ENCODE measurements at places on chromosomes 7 and 10. TPM values are rescaled to one million over a fixed set of nuclear protein-coding genes. Genes with fewer than 3 reads are reported as not detected.

The DYDC2 gene
- total RNA-seq = 3.3 TPM

DNA sequence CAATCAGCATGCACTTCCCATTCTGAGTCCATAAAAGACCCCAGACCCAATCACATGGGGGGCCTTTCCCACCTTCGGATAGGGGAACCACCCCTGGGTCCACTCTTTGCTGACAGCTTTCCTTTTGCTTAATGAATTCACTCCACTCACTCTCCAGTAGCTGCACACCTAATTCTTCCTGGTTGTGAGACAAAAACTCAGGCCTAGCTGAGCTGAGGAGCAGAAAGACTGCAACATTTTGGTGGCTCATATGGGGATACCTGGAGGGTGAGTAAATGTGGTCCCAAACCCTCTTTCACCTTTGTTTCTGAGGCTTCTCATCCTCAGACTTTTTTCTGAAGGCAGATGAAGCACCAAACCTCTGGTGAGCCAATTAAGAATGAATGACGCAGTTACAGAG, 138.1 kb downstream of the WDR11 start:
- no peak for DNase-seq

DNA sequence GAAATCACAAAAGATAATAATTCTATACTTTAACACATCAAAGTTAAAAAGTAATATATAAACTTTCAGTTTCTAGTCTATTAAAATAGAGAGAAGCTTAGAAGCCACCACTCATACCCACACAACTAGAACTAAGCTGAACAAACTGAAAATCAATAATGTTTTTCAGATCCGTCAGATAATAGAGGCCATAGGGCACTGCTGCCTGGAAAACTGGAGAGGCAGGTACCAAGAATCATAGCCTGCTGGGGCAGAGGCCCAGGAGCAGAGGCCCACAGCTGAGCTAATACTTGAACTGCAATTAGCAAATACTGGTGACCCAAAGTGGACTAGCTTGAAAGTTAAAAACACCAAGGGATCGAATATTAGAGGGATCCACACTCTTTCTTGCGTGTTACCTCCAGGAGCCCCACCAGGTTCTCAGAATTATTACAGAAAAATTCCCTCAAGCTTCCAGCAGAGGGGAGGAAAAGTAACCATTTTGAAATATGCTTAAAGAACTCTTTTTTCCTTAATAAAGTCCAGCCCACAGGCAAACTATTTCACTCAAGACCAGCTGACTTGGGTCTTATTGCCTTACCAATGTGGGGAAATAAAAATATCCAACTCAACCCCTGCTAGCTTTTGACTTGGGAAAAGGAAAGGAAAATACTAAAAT, 774.1 kb upstream of the IGFBP3 start:
- no peak for DNase-seq

DNA sequence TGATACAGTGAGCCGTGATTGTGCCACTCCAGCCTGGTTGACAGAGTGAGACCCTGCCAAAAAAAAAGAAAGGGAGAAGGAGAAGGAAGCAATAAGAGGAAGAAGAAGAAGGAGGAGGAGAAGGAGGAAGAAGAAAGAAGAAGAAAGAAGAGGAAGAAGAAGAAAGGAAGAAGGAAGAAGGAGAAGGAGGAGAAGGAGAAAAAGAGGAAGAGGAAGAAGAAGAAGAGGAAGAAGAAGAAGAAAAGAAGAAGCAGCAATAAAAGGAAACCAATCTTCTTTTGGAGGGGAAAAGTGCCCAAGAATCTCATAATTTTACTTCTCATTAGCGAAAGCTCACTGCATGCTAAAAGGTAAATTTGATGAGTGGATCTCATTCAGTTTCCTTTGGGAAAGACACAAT, 85.7 kb upstream of the GLCCI1 start:
- no peak for DNase-seq

DNA sequence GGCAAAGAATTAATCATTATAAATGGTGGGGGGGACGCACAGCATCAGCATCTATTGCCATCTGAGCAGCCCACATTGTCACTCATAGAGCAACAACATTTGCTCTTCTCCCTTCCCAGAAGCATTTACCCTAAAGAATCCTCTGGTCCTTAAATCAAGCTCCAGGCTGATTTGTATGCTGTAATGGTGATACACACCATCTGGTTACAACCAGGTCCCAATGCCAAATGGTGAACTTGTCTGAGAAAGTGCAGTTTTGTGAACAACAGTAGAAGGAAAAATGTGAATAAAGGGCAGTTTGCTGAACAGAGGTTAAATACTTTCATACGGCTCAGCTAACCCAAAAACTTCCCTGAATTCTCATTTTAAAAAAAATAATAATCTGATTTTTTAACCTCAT, 38.8 kb upstream of the TCF7L2 start:
- DNase-seq = no peak

The ELN gene
- 3.9 TPM for total RNA-seq

The NUTM2B gene
- total RNA-seq = 0.20 TPM

DNA sequence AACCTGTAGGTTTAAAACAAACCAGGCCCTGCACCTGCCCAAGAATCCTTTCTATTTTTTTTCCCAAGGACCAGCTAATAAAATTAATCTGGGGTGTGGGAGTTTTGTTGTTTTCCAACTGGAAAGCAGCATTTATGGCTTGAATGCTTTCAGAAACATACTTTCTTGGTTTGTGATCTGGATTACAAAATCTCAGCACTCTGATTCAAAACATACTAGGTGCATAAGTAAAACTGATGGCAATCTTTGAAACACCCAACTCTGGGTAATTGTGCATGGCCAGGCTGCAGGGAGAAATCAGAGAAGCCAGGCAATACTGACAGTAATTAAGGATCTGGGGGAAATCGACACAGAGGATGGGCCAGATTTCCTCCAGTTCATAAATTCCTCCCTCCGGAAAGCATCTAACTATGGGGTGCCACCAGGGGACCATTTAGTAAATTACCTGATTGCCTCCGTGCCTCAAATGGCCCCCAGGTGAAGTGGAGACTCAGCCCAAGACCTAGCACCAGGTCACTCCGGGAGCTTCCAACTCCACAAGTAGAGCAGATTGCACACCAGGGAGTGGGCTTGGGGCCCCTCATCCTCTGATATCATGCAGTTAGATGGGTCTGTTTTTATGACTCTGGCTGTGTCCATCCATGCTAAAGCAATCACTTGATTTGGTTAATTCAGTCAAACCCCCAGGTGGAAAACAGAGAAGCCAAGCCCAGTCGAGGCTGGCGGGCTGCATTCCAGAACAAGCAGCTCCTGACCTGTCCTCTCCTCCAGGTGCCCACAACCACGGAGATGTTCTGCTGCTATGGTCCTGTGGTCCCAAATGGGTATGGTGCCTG, 15.2 kb upstream of the C10orf53 start:
- DNase-seq = no peak

- no peak for DNase-seq
Observed at GRCh38 chr7:1114088-1114487, 26.2 kb downstream of the GPER1 start.

The TRIM56 gene
- total RNA-seq = 23.4 TPM

DNA sequence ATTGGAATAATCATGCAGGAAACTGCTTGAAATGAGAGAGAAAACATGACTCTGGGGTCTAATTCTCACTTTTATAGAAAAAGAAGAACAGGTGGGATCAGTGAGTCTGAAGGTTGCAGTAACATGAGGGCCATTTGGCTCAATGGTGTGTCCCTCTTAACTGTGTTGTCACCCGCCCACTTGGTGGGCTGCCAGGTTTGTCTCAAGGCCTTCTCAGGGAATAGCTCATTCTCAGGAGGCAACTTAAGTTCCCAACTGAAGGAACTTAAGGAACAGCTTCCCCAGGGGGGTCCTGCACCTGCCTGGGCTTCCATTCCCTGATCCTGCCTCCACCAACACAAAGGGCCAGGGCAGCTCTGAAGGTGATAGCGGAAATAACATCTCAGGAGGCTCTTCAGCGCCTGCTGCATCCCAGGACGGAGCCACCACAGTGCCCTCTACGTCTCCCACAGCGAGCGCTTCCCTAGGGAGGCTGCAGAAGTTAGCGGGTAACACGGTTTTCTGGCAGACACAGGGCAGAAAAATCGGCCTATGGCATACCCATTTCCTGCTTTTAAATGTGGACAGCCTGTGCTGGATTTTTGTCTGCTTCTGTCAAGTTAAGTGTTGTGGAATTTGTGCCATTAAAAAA, 88.8 kb downstream of the ZRANB1 start:
- no peak for DNase-seq

- no peak for DNase-seq
Observed at GRCh38 chr7:102376964-102377466, 19.1 kb upstream of the PRKRIP1 start.

GRCh38 chr10:24333736-24334135, 124.8 kb downstream of the KIAA1217 start:
- no peak for DNase-seq

The SPDYE3 gene
- not detected for total RNA-seq

DNA sequence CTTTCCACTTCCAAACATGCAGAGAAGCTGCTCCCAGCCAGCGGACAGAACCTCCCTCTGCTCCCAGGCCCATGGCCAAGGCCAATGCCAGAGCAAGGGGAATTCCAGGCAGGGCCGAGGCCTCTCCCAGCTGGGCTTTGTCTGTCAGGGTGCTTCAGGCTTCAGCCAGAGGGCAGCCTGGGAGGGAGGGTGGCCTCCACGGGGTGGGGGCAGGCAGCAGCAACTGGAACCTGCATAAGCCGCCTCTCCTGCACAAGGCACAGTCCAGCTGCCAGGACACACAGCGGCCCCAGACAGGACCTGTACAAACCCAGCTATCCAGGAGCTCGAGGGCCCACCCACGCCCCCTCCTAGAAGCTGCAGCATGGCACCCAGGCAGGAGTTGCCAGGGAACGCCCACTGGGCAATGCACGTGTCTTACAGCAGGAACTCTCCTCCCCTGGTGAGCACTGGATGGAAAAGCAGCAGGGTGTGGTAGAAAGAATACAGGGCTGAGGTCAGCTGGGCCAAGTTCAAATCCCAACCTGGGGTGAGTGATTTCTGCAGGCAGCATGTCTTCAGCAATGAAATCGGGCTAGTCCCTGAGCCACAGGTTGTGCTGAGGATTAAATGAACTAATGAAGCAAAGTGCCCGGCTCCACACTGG, 7.6 kb downstream of the FAM53B start:
- no peak for DNase-seq

DNA sequence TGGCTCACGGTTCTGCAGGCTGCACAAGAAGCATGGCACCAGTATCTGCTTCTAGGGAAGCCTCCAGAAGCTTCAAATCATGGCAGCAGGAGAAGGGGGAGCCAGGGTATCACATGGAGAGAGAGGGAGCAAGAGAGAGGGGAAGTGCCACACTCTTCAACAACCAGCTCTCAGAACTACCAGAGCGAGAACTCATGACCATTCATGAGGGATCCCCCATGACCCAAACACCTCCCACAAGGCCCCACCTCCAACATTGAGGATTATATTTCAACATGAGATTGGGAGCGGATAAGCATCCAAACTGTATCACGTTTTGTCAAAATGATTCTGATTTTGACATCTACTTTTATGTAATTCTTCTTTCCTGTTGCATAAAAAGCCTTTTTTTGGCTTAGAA, 38.5 kb downstream of the CREM start:
- DNase-seq = no peak

- DNase-seq = no peak
Observed at GRCh38 chr7:15755061-15755460, 68.6 kb upstream of the MEOX2 start.

The NPY gene
- total RNA-seq = 0.46 TPM

DNA sequence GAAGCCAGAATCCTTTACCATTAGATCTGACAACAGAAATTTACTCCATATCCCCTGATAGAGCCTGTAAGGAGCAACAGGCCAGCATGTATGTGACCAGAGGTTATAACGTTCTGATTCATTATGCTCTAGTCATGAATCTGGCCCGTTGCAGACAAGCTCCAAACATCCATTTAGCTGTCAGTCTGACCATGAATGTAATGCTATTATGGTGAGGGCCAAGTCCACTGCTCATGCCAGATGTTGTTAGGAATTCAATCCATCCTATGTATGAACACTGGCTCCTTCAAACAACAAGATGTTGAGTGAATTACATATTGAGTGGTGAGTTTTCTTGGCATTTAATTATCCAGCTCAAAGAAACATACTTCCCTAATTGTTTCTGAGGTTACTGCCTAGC, 610.1 kb upstream of the ANKRD30A start:
- DNase-seq = no peak

GRCh38 chr7:120794106-120794729, 63.7 kb downstream of the TSPAN12 start:
- no peak for DNase-seq

DNA sequence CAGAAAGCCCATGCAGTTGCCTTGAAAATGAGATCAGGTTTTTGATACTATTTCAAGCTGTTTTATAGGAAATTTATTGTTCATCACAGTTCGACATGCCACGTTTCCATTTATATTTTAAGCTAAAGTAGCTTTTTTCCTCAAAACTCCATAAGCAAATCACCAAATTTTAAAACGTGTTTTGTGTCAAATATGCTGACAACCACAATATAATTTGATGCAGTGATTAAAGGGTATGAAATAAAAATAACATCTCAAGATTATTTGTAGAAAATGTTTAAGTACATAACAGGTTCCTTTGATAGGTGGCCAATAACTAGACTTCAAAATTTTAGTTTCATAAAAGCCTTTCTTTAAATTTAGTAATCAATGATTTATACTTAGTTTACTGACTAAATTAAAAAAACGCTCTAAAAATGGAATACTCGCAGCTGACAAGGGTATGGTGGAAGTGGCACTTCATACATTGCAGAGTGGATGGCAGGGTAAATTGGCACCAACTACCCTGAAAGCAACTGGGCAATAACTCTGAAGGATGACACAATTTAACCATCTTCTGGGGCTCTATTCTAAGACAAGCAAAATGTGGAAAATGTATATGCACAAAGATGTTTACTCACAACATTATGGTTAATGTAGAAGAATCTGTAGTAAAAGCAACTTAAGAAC, 481.6 kb downstream of the TNS3 start:
- DNase-seq = no peak

The HMX3 gene
- total RNA-seq = not detected

GRCh38 chr7:121561717-121562116, 165.6 kb upstream of the FAM3C start:
- DNase-seq = no peak

GRCh38 chr7:117949232-117949631, 76.0 kb upstream of the CTTNBP2 start:
- DNase-seq = no peak

DNA sequence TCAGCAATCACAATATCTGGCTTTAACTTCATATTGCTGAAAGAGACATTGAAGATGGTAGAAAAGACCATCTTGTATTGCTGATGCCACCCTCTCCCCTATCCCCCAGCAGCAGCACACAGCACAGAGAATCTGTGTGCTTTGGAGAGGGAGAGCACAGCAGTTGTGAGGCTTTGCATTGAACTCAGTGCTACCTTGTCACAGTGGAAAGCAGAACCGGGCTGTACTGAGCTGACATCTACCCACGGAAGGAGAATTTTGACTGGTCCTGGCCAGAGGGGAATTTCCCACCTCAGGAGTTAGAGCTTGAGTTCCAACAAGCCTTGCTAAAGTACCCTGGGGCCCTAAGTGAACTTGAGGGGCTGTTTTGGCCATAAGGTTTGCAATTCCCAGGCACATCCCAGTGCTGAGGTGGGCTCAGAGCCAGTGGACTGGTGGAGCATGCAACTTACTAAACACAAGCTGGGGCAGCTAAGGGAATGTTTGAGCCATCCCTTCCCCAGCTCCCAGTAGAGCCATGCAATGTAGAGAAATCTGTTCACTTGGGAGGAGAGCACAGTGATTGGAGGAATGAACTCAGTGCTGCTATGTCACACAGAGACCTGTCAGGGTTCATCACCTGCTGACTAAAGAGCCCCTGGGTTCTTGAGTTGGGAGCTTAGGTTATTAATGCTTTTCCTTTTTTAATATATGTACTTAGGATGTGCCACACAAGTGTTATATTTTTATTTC, 62.1 kb downstream of the OR13A1 start:
- DNase-seq = no peak

All from WTC11 (cell line).